ENCODE measurements at places on chromosomes 5 and 9.

GRCh38 chr5:163564321-163564938 lies 59.0 kb downstream of the MAT2B start:
- peak; percentile 32 for DNase-seq

GRCh38 chr5:168401880-168402279 lies 84.4 kb upstream of the RARS1 start:
- DNase-seq = no peak

GRCh38 chr5:171578829-171579491 lies 159.5 kb downstream of the FGF18 start:
- no peak for DNase-seq

DNA sequence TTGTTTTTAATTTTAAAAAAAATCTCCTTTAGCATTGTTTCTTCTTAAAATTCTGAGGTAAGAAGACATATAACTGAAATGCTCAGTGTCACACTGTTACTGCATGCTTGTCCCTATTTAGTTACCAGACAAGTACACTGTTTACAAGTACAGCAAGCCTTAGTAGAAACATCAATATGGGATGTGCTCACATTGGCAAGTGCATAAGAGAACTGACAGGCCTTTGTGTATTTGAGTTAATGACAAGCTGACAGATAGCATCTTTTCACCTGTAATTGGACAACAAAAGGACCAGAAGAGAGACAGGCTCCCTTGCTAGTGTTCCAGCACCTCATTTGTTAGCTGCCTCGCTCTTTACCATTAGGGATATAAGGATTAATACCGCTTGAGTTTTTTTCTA lies 63.6 kb downstream of the PDE4D start:
- no peak for DNase-seq

- no peak for DNase-seq
These were observed 58.8 kb downstream of the HACD4 start for GRCh38 chr9:20972684-20973083.

GRCh38 chr9:2193552-2193951 lies 178.4 kb downstream of the SMARCA2 start:
- DNase-seq = no peak
